ENCODE measurements at places on chromosomes 3 and 15.

- no peak for DNase-seq
Measured at GRCh38 chr3:178671791-178672190, 135.6 kb downstream of the KCNMB2 start.

GRCh38 chr3:165193366-165194254 lies 2.6 kb downstream of the SLITRK3 start:
- DNase-seq: no peak

GRCh38 chr3:101878589-101878988 lies 29.3 kb downstream of the NFKBIZ start:
- DNase-seq: no peak

DNA sequence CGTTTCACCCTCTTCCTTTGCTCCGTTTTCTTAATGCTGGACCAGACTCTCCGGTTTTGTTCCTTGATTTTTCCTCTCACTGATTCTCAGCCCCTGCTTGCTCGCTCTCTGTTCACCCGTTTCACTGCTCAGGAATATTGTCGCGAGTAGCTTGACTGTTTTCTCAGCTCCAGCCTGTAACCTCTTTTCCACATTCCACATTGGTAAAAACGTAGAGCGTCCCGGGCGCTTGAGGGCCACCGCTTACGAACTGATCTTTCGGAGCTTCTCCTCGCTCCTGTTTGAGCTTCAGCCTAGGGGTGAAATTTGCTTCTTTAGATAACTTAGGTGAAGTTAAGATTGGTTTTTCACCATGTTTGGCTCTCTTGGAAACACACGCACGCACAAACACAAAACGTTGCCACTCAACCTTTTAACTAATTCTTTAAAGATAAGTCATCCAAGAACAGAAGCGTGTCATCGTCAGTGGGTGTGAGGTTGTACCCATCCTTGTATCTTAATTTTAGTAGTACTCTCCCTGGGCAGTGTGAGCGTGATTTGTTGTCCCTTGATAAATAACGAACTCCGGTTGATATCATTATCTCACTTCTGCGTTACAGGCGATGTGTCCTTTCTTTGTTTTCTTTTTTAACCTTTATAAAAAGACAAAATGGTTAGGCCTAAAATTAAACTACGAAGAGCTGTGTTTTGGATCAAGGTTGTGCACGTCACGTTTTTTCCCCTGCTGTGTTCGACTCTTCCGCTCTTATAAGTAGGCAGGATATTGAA lies 1.0 kb downstream of the PAK2 start:
- DNase-seq: peak; percentile 25

DNA sequence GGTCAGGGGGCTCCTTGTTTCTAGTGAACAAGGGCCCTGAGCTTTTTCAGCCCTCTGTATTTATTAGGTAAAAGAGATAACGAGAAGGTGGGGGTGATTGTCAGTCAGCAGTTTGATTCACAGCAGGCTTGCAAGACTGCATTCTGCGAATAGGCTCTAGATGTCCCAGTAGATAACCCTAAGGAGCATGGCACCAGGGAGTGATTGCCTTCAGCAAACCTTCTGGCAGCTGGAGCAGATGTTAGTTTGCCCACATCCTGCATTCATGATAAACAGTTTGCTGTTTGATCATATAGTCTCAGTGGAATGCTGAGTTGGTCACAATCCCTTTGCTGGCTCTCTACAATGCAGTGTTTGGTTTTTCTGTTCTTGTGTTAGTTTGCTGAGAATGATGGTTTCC lies 161.3 kb upstream of the GADL1 start:
- DNase-seq: no peak

DNA sequence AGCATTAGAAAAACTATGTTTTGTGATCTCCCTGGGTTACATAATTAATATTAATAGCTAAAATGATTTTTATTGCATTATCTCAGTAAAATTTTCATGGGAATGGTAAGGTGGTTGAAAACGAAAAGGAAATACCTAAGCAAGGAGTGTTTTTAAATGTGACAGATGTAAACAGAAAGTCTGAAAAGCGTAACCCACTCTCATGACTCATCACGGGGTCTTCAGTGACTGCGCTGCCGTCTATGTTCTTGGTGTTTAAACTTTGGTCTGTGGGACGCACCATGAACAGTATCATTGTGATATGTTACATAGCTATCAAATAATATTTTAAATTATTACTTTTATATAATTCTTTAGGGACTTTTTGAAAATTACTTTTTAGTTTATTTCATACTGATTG lies 19.8 kb downstream of the LRCH3 start:
- DNase-seq: no peak

DNA sequence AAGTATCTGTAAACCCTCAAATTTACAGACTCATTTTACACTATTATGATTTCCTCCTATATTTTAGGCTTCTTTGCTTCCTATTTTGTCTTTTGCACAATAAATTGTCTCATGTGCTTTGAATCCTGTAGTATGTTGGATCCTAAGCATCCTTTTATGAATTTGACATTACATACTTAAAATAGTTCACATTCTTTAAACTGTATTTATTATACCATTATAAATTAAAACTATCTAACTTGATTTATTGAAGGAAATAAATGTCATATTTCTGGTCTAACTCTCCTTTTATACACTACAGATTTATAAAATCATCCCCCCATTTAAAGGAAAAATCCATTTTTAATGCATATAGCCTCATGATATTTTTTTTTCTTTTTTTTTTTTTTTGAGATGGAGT lies 32.6 kb downstream of the EHHADH start:
- DNase-seq: no peak

DNA sequence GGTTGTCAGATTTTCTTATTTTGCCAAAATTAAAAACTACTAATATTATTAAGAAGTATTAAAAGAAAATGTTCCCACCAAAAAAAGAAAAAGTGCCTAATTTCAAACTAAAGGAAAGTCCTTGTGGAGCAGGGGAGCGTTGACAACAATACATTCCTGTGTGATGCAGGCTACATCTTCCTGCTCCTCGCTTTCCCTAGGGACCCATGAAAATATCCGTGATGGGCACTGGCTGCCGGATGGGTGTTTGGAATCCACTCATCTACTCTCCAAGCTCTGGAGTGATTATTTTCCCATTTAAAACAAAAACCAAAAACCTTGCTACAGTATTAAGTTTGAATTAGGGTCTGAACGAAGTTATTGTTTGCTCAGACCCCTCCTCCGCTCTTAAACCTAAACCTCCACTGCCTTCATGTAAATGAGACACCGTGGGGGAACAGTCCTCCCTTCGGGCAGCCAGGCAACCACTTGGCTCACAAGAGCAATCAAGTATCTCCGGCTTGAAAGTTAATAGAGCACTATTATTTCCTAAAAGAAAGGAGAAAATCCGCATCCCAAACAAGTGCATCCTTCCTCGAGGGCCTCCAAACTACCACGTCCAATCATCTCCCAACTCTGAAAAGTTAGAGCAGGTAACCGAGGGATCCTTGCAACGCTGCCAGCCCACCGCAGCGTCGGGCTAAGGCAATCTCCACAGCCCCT lies 1.5 kb downstream of the ITGB5 start:
- DNase-seq: no peak

GRCh38 chr3:132638706-132639105 lies 20.9 kb downstream of the ACAD11 start:
- no peak for DNase-seq

- DNase-seq: no peak
Measured at GRCh38 chr15:76378691-76379090, 42.1 kb downstream of the ISL2 start.

DNA sequence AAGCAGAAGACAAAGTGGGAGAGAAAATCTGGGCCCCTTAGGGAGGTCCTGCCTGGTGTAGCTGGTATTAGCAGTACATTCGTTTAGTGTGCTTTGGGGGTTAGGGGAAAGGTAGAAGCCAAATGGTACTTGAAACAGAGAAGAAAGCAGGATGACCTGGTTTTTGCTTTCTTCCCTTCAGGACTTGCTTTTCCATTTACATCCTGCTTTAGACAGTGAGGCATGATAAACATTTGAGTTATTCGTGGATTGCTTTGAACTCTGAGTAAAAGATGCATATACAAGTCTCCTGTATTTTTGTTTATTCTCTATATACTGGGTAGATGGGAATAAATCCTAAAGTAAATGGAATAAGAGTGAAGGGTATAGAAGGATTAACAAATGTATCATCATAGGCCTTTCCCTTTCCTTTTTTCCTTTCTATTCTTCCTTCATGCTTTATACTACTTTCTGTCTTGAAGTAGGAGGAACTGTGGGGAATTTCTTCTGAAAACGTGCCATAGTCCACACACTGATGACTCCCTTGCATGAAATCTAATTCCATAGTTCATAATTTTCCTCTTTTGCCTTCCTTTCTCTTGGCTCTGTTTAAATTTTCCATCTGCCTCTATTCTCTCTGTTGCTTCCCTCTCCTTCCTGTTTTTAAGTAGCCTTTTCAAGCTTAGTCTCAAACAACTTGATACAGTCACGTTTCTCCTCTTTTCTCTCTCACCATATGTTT lies 139.5 kb upstream of the RBMS3 start:
- DNase-seq: no peak

- DNase-seq: no peak
Measured at GRCh38 chr15:72966641-72967040, 85.6 kb upstream of the NEO1 start.

GRCh38 chr3:17143893-17144664 lies 259.3 kb downstream of the PLCL2 start:
- DNase-seq: no peak

DNA sequence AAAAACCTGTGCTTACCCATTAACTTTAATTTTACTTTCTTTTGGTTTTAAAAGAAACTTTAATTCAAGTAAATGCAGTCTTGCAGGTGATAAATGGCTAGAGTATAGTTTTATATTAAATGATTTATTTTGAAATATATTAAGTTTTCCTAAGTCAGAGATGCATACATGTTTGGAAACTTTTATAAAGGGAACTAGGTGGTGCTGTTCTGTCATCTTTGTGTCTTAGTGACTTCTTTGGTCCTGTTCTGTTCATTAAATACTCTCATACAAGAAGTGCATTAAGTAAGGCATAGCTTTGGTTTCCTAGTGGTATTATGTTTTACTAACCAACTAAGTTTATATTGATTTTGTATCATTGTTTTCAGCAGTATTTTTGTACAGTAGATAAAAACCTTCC lies 15.6 kb downstream of the CADM2 start:
- no peak for DNase-seq

DNA sequence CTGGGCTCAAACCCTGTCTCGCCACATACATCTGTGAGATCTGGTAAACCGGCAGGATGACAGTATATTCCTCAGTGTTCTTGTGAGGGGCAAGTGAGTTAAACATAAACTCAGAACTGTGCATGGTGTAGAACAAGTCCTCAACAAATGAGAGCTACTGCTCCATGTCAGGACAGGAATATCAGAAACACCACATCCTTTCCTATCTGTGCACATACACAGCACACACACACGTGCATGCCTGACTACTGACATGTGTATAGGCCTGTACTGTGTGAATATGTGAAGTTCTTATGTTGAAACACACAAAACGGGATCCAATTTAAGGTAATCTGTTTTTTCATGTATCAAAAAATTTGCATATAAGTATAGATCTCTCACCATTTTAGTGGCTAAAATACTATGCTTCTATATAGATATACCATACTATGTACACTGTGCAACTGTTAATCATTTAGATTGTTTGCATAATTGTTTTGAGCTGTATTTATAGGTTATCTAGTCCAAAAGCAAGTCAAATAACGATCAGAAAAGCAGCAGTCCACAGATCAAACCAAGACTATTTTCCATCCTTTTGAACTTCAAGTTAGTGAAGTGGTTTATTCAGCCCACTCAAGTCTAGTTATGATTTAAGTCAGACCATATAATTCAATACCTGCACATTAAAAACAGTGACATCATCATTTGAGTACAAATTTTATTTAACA lies 44.8 kb downstream of the CCR4 start:
- DNase-seq: no peak

- DNase-seq: no peak
Measured at GRCh38 chr3:159791336-159791735, 197.3 kb upstream of the IL12A start.

DNA sequence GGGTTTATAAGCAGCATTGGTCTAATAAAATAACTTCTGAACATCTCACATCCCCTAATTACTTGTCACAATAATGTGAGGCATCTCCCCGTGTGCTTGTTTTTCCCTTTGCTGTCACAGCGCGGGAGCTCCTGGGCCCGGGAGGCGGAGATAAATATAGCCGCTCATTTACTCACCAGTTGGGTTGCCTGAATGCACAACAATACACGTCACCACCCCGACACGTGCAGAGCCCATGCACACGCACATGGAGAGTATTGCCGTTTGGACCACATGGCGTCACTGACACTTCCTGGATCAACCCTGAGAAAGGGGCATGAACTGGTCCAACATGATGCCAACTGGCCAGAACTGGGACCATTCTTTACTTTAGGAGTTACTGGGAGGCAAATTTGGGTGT lies 76.2 kb downstream of the MRPL46 start:
- DNase-seq: no peak

GRCh38 chr3:68953816-68954444 lies 21.6 kb upstream of the TAFA4 start:
- DNase-seq: no peak

DNA sequence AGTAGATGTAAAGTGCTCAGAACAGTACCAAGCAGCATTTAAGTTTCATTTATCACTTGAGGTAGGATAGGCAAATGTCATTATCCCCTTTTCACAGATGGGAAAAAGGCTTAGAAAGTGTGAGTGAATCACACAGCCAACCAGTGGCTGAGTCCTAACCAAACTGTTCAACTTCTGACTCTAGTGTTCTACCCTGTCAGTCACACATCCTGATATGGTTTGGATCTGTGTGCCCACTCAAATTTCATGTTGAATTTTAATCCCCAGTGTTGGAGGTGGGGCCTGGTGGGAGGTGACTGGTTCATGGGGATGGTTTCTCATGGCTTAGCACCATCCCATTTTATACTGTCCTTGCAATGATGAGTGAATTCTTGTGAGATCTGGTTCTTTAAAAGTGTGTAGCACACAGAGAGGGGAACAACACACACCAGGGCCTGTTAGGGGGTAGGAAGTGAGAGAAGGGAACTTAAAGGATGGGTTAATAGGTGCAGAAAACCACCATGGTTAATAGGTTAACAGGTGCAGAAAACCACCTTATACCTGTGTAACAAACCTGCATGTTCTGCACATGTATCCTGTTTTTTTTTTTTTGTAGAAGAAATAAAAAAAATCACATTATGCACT lies 304.7 kb downstream of the SUCLG2 start:
- DNase-seq: no peak

- no peak for DNase-seq
Measured at GRCh38 chr3:136624894-136625815, 127.0 kb downstream of the STAG1 start.

DNA sequence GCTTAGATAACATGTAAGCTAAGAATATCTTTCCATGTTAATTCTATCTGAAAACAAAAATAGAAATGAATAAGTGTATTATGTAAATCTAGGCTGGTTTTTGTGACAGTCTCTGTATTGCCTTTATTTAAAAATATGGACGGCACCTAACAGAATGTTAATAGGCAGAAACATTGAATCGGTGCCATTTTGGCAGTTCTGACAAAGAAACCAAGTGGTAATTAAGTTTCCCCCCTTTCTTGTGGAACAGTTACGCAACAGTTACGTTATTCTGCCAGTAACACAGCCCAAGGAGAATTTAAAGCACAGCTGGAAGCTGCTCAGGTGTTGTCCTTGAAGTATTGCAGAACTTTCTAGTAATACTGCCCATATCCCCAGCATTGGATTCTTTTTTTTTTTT lies 21.5 kb downstream of the LARS2 start:
- no peak for DNase-seq
